Cardiac fibroblast (primary cell): ENCODE measurements at places on chromosomes 5 and 9.
A peak's percentile ranks its signal among the peaks of the same experiment; 100 is the strongest.

DNA sequence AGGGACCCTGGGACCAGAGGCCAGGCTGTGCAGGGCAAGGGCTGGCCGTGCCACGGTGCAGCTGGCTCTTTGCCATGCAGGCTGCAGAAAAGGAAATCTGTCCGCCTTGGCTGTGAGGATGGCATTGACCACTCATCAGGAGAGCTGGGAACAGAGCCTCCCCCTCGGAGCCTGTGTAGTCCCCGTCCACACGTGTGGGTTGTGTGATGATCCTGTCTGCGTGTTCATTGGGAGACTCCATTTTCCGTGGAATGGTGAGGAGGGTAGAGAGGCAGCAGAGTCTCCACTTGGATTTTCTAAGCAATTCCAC lies 47.7 kb downstream of the EHMT1 start:
- no peak for DNase-seq

DNA sequence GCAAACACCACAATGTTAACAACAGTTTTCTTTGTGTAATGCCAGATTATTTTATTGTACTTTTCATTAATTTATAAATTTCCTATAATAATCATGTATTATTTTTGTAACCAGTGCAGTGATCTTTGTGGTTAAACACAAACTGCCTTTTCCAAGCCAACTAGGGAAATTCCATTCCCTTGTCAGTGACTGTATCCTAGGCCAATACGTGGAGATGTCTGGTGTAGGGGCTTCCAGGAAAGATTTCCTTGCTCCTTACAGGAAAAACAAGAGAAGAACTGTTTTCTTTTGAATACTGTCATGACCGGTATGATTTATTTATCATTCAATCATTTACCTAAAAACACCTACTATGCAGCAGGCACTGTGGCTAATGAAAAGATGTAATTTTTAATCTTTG lies 31.4 kb downstream of the FANCC start:
- peak; percentile 24 for DNase-seq

DNA sequence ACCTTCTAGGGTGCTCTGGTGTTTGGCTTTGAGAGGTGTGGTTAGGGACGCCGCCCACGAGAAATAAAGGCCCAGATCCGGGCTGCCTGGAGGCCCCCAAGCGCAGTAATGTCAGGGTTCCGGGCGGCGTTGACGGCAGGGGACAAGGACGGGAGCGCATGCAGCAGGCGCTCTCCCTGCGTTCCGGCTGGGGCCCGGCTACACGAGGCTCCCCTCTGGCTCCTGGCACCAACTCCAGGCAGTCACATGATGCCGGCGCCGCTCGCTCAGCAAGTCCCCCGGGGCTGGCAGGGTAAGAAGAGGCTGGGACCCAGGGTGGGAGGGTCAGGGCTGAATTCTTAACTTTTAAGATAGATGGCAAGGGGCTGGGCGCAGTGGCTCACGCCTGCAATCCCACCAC lies 28.1 kb downstream of the UBTD2 start:
- DNase-seq: no peak

DNA sequence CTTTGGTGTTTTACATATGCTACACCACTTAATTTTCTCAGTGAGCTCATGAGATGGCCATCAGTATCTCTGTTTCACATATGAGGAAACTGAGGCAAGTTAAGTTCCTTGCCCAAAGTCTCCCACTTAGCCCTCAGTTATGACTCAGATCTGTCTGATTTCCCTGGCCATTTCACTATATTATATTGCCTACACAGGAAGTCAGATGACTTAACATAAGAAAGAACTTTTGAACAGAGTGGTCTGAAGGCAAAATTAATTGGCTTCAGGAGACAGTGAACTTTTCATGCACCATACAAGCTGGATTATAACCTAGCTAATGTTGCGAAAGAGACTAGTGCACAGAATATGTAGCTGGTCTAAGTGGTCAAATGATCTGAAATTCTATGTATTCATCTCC lies 221.6 kb downstream of the NFIB start:
- DNase-seq: peak; percentile 39

DNA sequence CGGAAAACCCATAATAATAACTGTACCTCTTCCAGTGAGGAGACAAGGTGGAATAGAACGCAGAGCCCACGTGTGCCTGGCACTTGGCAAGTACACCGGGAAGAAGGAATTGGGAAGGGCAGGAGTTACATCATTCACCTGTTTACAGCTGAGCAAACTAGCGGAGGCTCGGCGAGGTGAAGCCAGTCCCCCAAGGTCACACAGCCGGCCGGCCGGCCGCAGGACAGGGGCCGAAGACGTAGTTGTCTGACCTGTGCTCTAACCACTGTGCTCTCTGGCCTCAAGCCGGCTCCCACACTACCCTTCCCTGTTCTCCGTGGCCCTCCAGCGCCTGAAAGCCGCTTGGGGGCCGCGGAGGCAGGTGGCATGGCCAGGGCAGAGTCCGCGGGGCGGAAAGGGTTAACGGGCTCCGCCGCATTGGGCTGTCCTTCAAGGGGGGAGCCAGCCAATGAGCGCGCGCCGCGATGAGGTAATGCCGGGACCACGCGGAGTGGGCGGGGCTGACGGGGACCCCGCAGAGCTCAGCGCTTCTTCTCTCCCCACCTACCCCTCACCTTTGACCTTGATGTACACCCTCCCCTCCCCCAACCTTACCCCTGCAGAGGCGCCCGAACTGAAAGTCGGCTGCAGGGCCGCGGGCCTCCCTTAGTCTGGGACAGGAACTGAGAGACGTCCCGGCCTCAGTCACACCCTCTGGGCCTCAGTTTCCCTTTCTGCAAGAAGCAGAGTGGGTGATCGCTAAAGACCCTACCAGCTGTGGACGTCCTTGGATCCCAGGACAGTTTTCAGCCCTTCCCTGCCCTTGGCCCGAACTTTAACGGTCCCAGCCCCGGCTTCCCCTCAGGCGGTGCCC lies 125.1 kb downstream of the C9orf50 start:
- peak; percentile 89 for DNase-seq

- no peak for DNase-seq
Observed at GRCh38 chr9:120490888-120491595, 88.9 kb downstream of the CDK5RAP2 start.

- DNase-seq: no peak
Observed at GRCh38 chr9:69425136-69425801, 100.3 kb downstream of the ENTREP1 start.

DNA sequence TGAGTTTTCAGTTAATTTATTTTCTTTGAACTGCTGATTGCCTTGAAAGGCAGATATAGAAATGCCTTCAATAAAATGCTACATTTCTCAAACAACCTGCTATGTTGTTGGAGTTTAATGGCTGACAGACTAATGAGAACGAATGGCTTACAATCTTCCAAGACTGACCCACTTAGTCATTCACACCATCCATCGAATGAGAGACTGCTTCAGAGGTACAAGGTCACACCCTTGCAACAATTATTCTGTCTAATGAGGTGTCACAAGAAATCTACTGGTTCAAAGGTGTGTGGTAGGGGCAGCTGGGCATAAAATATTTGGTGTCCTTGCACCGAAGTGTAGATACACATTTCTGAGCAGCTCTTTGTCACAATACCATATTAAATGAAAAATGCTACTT lies 18.3 kb downstream of the PTPRD start:
- DNase-seq: no peak

GRCh38 chr9:113274474-113275156 lies 757 bp downstream of the CDC26 start:
- peak; percentile 73 for DNase-seq

- DNase-seq: peak; percentile 33
Observed at GRCh38 chr9:88460587-88461332, 72.5 kb downstream of the SPIN1 start.

DNA sequence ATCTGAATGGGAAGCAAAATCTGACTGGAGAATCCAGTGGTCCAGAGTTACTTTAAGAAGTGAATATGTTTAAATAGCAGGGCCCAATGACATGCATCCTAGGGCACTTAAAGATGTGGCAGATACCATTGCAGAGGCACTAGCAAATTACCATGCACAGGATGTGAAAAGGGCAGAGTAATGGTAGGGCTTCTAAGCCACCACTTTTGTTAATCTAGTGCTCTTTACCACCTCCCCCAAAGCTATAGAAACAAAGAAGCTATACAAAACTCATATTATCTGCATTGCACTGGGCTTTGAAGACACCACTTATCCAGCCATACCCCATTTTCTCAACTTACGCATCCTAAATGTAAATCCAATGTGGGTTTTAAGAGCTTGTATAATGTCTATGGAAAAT lies 81.2 kb downstream of the ZCCHC7 start:
- no peak for DNase-seq

- no peak for DNase-seq
Observed at GRCh38 chr9:136341042-136341655, 13.8 kb downstream of the GPSM1 start.

DNA sequence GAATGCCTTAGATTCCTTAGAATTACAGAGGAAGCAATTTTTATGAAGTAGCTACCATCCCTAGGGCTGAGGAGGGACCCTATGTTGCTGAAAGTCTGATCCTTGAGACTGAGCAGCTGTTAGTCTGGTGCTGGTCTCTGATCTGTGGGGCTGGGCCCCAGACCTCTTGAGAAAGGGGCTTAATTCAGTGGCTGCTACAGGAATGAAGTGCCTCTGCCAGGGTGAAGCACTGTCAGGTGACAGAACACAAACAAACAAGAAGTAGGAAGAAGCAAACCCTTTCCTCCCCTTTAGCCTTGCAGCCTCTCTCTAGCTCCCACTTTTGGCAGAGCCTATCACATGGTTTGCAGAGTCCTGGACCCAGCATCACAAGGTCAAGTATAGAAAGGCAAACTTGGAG lies 64.0 kb upstream of the STC2 start:
- no peak for DNase-seq

DNA sequence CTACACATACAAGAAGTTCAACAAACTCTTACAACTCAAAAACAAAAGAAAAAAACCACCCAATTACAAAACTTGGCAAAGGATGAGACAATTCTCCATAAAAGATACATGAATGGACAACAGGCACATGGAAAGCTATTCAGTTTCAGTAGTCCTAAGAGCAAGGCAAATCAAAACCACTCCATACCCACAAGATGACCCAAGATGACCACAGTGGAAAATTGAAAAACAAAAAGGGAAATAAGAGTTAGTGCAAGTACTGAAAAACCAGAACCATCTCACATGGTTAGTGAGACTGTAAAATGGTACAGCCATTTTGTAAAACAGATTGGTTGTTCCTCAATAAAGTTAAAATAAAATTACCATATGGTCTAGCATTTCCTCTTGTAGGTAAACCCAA lies 287.1 kb upstream of the CDH9 start:
- DNase-seq: peak; percentile 5

GRCh38 chr5:163760498-163760897 lies 255.1 kb downstream of the MAT2B start:
- DNase-seq: peak; percentile 99

DNA sequence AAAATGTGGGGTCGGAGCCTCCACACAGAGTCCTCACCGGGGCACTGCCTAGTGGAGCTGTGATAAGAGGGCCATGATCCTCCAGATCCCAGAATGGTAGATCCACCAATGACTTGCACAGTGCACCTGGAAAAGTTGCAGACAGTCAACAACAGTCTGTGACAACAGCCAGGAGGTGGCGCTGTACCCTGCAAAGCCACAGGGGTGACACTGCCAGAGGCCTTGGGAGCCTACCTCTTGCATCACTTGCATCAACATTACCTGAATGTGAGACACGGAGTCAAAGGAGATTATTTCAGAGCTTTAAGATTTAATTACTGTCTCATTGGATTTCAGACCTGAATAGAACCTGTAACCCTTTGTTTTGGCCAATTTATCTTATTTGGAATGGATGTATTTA lies 614.1 kb upstream of the CDH9 start:
- DNase-seq: no peak

DNA sequence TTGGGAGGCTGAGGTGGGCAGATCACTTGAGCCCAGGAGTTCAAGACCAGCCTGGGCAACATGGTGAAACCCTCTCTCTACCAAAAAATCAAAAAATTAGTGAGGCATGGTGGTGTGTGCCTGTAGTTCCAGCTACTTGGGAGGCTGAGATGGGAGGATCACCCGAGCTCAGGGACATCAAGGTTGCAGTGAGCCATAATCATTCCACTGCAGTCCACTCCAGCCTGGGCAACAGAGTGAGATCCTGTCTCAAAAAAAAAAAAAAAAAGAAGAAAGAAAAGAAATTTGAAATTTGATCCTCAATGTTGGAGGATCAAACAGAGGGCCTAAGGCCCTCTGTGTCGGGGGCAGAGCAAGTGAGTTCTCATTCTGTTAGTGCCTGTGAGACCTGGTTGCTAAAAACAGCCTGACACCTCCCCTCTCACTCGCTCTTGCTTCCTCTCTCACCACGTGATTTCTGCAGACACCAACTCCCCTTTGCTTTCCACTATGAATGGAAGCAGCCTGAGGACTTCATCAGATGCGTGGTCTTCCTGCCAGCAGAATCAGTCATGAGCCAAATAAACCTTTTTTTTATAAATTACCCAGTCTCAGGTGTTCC lies 8.4 kb upstream of the GOLPH3 start:
- DNase-seq: no peak

- DNase-seq: peak; percentile 74
Observed at GRCh38 chr5:91499943-91500531, 116.9 kb upstream of the ARRDC3 start.

DNA sequence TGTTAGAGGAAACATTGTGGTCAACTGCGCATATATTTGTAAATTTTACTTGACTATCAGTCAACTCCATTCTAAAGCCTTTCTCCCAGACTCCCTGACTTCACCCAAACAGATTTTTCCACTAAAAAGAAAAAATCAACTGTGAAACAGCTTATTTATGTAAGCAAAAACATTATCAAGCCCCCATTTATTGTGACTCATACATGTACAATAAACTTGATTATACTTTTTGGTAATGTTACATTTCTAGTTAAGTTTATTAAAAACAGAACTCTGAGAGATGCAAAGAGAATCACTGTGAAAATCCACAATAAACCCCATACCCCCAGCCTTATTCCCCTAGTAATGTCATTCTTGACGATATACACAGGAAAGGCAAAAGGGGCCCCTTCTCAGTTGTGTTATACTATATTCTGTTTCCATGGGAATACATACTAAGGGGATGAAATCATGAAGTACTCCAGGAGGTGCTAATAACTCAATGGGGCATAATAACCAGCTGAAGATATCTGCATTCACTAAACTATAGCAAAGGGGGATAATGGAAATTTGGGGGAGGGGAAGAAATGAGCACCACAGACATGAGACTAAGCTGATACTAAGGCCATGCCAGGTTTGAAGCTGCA lies 616.0 kb downstream of the ACTL7B start:
- DNase-seq: peak; percentile 14

DNA sequence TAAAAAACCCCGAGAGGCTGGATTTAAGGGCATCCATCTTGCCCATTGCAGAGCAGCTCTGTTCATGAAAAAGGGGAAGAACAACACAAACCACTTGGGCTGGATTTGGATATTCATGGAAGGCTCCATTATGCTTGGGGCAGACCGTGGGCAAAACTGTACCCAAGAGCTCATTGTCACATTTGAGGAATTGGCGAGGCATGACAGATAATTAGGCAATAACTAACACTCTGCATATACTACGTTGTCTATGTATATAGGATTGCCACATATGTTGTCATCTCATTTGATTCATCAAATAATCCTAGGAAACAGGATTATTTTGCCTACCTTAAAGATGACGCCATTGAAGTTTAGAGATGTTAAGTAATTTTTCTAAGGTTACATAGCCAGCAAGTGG lies 255.4 kb downstream of the SMARCA2 start:
- no peak for DNase-seq

GRCh38 chr9:113579283-113580040 lies 115.9 kb downstream of the RGS3 start:
- no peak for DNase-seq

GRCh38 chr5:123810253-123810652 lies 298.3 kb downstream of the CSNK1G3 start:
- DNase-seq: no peak
